ENCODE measurements at places on chromosomes 1 and 21.

DNA sequence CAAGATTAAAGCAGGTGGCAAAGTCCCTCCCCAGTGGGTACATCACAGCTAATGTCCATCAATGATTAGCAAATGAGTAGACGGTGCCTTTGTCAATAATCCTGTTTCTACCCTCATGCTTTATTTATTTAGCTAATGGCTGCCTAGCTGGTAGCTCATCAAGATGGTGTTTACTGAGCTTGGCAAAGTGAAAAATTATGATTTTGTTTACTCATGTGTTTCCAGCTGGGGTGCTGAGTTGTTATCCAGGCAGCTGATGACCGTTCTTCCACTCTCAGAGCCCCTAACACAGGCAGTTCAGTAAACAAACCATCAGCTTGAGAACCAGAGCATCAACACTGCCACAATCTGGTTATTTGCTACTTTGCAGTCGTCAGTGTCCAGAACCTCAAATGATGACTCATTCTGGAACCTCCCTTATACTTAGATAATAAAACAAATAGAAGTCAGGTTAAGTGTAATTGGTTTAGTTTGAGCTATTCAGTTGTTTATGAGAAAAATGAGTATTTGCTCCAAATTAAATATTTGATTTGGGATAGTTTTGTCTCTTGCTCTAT, 163.9 kb downstream of the ST6GALNAC5 start:
- DNase-seq: no peak

DNA sequence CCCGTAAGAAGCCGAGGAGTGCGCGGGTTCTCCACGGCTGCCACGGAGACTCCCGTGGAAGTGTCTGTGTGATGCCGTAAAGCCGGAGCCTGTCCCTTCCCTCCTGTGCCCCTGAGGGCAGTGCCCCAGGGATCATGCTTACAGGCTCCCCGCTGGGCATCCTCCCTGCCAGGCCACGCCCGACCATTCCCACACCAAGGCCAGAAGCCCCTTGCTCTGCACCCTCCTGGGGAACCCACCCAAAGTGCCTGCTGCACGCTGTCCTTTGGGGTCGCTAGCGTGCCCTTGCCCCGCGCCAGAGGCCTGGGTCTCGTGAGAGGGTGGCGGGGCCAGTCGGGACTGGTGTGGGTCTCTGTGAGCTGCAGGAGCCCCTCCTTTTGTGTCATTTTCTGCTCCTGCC, 228.5 kb upstream of the C1orf174 start:
- DNase-seq: no peak

GRCh38 chr1:56339786-56340465, 239.4 kb downstream of the PLPP3 start:
- no peak for DNase-seq

DNA sequence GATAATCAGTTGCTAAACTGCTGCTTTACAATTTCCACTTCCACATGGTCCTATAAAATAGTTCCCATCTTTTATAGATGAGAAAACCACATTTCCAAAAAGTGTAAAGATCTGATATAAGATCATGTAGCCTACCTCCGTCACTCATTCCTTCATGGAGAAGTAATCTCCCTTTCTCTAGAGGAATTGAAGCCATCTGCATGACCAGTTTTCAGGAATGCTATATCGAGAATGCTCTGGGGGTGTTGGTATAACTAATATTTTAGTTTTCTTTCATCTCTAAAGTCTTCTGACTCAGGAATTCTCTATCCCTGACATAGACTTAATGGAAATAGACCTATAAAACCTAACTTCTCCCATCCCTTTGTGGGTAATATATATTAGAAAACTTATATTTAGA, 173.0 kb upstream of the UBE2U start:
- no peak for DNase-seq

- DNase-seq: no peak
These were observed 4.6 kb downstream of the SLC37A1 start for GRCh38 chr21:42518215-42518614.

- DNase-seq: no peak
These were observed 94.1 kb downstream of the SIK1 start for GRCh38 chr21:43332861-43333297.

- DNase-seq: no peak
These were observed 114.3 kb downstream of the DMRTB1 start for GRCh38 chr1:53573522-53573921.

DNA sequence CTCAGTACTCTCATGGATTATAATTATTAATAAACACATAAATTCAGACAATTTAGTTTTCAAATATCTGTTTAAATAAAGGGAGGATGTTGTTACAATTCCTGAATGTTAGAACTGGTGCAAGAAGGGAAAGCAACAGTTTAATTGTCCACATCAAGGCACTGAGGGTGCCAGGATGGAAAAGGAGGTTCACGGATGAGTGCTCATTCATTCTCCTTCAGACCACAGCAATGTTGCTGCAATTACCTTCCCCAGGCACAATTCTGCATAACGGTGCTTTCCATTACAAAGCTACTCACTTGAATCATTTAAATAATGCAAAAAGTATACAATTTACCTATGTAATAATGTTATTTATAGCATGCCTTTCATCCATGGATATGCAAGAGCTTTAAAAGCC, 52.3 kb upstream of the COG2 start:
- DNase-seq: no peak

DNA sequence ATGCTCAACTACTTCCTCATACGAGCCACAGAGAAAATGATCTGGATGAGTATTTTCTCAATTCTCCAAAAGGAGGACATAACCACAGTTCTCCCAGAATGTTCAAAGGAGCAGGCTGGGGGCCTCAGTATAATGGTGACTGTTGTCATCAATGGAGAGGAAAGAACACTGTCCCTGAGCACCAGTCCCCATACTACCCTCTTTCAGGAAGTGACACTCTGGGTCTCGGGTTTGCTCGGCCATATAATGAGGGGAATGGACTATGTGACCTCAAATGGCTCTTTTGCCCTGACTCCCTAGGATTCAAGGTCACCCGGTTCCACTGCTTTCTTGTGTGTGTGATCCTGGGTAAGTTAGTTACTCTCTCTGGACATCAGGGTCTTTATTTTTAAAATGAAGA, 22.8 kb downstream of the SLC9A1 start:
- no peak for DNase-seq

- peak; percentile 61 for DNase-seq
These were observed 28.2 kb downstream of the TCEANC2 start for GRCh38 chr1:54081306-54082270.

GRCh38 chr1:177451191-177451590, 280.4 kb downstream of the BRINP2 start:
- no peak for DNase-seq

- DNase-seq: no peak
These were observed 10.2 kb downstream of the TAS1R2 start for GRCh38 chr1:18849261-18849711.

- no peak for DNase-seq
These were observed 7.5 kb upstream of the PTPN7 start for GRCh38 chr1:202167708-202168415.

DNA sequence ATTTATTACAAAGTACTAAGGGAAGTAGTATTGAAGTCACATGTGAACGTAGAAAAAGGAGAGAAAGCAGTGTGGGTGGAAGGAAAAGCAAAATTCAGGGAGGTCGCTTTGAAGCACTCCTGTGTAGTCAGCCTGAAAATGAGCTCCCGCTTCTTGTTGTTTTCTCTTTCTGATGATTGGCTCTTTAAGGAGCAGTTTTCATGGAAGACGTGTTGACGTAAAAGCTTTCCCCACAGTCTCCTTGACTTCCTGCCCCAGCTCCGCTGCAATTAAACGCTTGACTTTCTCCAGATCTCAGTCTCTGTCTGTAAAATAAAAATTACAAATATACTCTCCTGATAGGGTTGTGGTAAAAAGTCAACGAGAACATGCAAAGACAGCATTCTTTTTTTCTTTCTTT, 661.5 kb upstream of the ZP4 start:
- DNase-seq: no peak

DNA sequence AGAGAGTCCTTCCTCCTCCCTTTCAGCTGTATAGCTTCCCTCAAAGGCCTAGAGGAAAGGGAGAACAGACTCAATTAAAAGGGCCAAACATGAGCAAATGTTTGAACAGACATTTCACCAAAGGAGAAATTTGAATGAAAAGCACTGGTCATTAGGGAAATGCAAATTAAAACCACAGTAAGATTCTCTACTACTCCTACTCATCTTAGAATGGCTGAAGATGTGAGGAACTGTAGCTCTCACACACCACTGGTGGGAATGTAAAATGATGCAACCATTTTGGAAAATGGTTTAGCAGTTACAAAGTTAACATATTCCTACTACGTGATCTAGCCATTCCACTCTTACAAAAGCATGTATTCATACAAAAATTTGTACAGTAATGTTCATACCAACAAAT, 253.0 kb upstream of the HOOK1 start:
- no peak for DNase-seq

- no peak for DNase-seq
These were observed 25.0 kb downstream of the SLAMF1 start for GRCh38 chr1:160621633-160622413.

DNA sequence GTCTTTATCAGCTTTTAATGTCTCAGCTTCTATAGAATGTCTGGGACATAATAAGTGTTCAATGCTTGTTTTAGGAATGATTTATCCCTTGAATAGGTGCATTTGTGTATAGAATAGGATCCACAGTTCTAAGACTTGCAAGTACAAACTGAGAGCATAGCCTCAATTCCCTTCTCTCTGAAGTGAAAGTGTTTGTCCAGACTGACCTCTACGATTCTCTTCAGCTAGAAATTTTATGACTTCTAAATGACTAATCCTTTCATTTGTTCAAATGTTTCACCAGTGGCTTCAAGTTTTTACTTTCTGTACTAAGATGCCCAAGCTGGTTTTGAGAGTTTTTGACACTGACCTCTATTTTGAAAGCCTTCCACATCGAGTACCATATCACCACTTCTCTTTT, 608.2 kb upstream of the ADGRL4 start:
- DNase-seq: no peak

DNA sequence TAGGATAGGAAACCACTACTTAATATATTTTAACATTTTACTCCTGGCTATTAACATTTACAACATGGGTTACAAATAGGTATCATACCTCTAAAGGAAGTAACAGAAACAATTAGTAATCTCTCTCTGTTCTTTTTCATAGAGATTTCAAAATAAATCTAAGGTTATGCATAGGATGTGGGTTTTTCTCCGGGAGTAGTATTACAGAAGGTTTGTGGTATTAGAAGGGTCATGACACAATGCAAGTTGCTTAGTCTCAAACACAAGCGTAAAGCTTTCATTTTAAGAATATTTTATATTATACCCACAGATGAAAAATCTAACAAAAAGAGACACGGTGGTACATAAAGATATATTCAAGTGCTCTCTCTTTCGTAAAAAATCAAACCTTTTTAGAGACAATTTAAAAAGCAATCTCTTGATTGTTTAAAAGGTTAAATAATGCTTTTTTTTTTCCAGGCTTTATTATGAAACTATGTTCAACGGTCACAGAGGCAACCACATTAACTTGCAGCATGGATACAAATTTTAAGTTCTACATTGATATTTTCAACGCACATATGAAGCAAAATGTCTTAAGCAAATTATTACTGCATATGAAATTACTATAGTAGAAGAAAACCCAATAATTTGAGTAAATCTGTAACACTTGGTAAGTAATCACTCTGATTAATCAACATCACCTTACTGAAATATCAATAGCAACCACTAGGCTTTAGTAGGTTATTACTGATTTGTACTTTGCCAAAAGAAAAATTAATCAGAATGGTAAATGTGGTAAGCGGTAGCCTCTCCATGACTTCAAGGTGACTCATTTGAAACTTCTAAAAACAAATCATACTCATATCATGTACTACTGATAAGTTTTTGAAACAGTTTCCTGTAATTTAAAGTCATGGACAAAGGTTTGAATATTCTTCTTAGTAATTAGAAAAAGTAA, 97.4 kb upstream of the GFI1 start:
- DNase-seq: no peak

GRCh38 chr1:59342801-59343575, 46.1 kb downstream of the FGGY start:
- DNase-seq: no peak

- no peak for DNase-seq
These were observed 11.6 kb upstream of the MRPS14 start for GRCh38 chr1:175034775-175035174.

DNA sequence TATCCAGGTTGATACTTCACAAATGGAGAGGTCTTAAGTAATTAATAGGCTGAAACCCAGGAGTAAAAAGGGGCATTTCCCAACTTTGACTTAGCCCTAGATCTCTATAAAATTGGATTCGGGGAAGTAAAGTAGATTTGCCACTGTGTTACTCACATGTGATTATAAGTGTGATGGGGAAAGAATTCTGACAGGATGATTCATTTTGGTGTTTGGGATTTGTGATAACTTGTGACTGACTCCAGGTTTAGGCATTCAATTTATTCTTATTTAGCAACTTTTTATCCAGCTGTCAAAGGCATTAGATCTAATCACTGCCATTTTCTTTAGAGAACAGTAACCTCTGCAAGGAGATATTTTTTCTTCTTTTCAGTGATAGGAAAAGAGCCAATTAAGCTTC, 175.5 kb downstream of the ASTN1 start:
- no peak for DNase-seq

GRCh38 chr1:85579622-85580021, 939 bp upstream of the CCN1 start:
- DNase-seq: no peak

DNA sequence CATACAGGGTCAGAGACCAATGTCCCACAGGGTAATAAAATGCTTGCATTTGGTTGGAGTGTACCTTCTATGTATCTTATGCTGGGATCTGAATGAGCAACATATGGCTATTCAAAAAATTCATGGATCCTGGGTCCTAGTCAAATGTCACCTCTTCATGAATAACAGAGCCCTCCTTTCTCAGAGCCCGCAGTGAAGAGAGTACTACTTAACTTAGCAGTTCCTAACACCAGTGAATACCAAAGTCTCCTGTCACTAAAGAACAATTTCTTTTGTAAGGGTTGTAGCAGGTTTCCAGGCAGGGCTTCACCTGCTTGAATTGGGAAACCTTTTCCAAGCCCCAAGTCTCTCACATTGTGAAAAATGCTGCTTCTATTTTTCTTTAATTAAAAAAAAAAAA, 483.0 kb upstream of the DEPDC1 start:
- no peak for DNase-seq

- DNase-seq: no peak
These were observed 170.5 kb downstream of the HFM1 start for GRCh38 chr1:91234181-91234580.

DNA sequence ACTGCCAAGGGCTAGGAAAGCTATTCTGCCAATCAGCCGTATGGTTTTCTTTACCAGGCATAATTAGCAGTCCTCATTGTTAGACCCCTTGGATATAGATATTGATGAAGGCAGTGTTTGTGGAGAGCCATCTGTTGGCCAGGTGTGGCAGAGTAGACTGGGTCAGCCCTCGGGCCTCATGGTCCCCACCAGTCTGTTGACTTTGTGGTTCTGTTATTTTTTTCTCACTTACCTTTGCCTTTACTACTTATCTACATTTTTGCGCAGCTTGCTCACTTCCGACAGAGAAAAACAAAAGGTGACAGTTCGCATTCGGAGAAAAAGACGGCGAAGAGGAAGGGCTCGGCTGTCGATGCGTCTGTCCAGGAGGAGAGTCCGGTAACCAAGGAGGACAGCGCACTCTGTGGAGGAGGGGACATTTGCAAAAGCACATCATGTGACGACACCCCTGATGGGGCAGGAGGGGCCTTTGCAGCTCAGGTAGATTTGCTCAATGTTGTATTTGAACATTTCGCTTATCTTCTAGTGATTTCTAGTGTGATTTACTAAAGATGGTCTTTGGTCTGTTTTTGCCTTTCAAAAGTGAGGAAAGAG, 2.3 kb downstream of the PCNT start:
- no peak for DNase-seq

- no peak for DNase-seq
These were observed 76.6 kb upstream of the ACTRT2 start for GRCh38 chr1:2944705-2945104.

GRCh38 chr1:40032240-40032891, 8.2 kb upstream of the CAP1 start:
- DNase-seq: peak; percentile 23

Measured in T-helper 2 cell (primary cell).